HepG2 (cell line): ENCODE measurements at places on chromosomes 2 and 18. TPM values are rescaled to one million over a fixed set of nuclear protein-coding genes. Genes with fewer than 3 reads are reported as not detected.

IGFBP5 gene
- not detected in 2 replicates for total RNA-seq

- H3K4me1 ChIP-seq = no peaks in the 10 kb centered on the region
- no peaks in the 10 kb centered on the region for H3K27me3 ChIP-seq
- H3K4me3 ChIP-seq = no peak overlapping the region
- no peak for DNase-seq
Observed at GRCh38 chr2:143219266-143219665, 90.0 kb downstream of the ARHGAP15 start.

- H3K27ac ChIP-seq = no peak overlapping the region
- no peaks in the 10 kb centered on the region for H3K36me3 ChIP-seq
- DNase-seq = no peak
- H3K4me3 ChIP-seq = no peak overlapping the region
Observed at GRCh38 chr2:115694651-115695050, 1252.2 kb downstream of the DPP10 start.

DNA sequence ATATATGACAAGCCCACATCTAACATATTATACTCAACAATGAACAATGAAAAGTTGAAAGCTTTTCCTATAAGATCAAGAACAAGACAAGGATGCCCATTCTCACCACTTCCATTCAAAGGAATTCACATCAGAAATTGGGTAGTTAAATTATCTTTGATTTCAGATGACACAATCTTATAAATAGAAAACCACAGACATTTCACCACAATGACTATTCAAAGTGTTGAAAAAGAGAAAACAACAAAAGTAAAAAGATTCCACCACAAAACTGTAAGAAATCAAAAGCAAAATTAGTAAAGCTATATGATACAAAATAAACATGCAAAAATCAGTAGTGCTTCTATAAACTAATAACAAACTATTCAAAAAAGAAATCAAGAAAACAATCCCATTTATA is 279.7 kb upstream of the MYT1L start:
- H3K27me3 ChIP-seq = no peaks in the 10 kb centered on the region; the same call in 1 of the 3 replicates
- no peak overlapping the region for H3K27ac ChIP-seq
- H3K4me1 ChIP-seq = 0 out of 2 replicates have a peak, but pooled peaks cover 8% of the 10 kb centered on the region
- DNase-seq = no peak
- no peak overlapping the region for H3K4me3 ChIP-seq
- no peaks in the 10 kb centered on the region for H3K36me3 ChIP-seq

DNA sequence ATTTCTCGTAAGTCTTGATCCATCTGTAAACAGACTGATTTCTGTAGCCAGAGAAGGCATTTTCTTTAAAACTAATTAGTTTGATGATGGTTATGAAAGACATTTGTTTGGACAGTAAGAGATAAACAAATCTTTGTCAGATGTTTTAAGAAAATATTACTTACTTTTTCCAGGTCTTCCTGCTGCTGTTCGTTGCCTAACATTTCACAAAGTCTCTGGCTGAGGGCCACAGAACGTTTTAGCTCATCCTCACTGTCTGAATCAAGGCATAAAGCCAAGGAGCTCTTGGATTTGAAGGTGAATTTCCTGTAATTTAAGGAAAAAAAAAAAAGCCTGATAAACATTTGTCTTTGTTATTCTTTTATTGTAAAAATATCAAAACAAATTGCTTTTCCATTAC is 57.8 kb downstream of the VIL1 start:
- H3K4me3 ChIP-seq = no peak overlapping the region
- DNase-seq = no peak
- H3K4me1 ChIP-seq = no peaks in the 10 kb centered on the region
